Fibroblast of skin of right quadriceps (primary cell): ENCODE measurements at places on chromosomes 16 and 17.

GRCh38 chr17:45286286-45286685 is 24.4 kb upstream of the SPATA32 start:
- no peak for DNase-seq

DNA sequence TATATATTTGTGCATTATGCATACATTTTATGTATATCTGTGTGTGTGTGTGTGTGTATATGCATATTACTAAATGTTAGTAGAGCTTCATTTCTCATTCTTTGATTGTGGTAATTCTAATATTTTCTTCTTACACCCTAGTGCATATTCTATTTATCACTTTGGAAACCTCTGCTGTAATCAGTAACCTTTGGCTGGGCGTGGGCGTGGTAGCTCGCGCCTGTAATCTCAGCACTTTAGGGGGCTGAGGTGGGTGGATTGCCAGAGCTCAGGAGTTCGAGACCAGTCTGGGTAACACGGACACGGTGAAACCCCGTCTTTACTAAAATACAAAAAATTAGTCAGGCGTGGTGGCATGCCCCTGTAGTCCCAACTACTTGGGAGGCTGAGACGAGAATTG is 26.9 kb downstream of the CPSF4L start:
- DNase-seq, result no peak

GRCh38 chr16:56603589-56603988 is 4.8 kb upstream of the MT2A start:
- peak; percentile 42 for DNase-seq

DNA sequence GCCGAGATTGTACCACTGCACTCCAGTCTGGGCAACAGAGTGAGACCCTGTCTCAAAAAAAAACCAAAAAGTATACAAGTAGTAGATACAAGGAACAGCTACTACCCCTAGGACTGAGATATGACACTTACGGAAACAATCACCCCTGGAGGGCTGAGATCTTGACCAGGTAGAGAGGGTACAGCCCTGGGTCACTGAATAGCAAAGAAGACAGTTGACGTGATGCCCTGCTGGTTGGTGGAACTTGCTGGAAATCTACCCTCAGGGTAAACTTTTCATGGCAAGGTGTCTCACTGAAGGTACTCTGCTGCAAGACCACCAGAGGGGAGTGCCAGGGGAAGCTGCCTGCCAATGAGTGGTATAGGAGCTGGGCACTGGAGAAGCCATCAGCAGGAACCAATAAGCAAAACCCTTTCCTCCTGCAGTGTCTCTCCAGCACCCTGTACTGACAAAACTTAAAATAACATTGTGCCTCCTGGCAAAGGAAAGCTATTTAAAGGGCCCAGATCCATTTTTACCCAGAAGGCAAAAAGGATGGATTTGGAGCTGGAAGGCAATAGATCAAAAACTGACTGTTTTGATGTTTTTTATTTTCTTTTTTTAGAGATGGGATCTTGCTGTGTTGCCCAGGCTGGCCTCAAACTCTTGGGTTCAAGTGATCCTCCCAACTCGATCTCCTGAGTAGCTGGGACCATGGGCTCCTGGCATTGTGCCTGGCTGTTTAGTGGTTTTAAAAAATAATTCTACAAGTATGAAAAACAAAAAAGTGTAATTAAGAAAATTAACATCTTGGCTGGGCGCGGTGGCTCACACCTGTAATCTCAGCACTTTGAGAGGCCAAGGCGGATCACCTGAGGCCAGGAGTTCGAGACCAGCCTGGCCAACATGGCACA is 11.3 kb upstream of the PDXDC1 start:
- DNase-seq, result no peak

- no peak for DNase-seq
Measured at GRCh38 chr16:55846598-55847346, 13.9 kb upstream of the CES1 start.

GRCh38 chr16:86618431-86619238 is 40.3 kb downstream of the FOXL1 start:
- DNase-seq, result no peak

DNA sequence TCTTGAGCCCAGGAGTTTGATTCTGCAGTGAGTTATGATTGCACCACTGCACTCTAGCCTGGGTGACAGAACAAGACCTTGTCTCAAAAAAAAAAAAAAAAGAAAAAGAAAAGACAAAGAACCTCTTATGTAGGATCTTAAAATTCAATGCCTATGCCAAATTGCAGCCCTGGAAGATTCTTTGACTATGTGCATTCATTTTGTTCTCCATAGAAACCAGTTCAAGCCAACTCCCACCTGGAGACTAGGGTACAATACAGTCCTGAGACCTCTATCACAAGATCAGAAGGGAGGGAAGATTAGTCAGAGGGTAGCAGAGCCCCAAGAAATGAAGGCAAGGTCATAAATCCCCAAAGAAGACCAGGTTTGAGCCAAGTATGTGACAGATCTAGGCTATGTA is 90.6 kb upstream of the HAS3 start:
- DNase-seq, result no peak

DNA sequence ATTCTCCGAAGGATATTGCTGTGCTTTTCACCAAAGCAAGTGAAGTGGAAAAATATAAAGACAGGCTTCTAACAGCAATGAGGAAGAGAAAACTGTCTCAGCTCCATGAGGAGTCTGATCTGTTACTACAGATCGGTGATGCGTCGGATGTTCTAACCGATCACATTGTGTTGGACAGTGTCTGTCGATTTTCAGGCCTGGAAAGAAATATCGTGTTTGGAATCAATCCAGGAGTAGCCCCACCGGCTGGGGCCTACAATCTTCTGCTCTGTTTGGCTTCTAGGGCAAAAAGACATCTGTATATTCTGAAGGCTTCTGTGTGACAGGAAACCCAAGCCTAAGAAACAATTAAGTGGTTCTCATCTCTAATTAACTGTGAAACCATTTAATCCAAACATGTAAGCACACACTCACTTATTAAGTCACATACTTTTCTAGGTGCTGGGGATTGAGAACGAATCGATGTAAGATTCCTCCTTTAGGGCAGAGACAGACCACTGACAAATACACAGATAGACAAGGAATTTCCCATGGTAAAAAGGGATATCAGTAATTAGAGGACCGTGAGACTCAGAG is 22.8 kb downstream of the SLFN5 start:
- DNase-seq, result no peak

- DNase-seq, result no peak
Measured at GRCh38 chr17:69286257-69286656, 40.7 kb downstream of the ABCA5 start.

DNA sequence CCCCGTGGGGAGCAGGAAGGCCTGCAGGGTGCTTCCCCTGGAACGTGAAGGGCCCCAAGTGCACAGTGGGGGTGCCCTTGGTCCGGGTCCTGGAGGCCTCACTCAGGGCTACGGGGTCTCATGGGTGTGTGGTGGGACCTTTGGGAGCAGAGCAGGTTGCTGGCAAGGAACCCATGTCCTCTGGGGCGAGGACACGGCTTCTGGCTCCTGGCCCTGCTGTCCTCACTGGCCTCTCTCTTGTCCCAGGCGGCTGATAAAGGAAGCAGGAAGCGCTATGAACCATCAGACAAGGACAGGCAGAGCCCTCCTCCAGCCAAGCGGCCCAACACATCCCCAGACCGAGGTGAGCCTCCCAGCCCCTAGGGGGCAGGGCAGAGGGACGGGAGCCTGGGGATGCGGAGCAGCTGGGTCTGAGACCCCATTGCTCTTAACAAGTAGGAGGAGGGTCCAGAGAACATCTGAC is 9.8 kb upstream of the IL17C start:
- DNase-seq, result no peak

GRCh38 chr17:48868916-48869500 is 23.6 kb upstream of the ATP5MC1 start:
- no peak for DNase-seq

DNA sequence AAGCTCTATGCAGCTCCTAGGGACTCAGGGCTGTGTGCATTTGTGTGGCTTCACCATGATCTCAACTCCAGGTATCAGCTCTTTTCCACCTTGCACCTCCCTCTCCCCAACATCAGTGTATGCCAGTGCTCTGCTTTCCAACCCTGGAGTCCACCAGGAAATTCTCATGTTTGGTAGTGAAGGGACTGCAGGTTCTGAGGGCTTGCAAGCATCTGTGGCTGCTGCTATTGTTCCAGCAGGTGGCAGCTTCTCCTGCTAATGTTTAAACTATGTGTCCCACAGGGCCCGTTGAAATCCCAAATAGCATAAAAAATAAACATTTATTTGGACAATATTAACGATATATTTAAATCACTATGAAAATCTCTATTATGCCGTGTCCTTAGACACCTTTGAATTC is 82.0 kb downstream of the RGS9 start:
- no peak for DNase-seq

DNA sequence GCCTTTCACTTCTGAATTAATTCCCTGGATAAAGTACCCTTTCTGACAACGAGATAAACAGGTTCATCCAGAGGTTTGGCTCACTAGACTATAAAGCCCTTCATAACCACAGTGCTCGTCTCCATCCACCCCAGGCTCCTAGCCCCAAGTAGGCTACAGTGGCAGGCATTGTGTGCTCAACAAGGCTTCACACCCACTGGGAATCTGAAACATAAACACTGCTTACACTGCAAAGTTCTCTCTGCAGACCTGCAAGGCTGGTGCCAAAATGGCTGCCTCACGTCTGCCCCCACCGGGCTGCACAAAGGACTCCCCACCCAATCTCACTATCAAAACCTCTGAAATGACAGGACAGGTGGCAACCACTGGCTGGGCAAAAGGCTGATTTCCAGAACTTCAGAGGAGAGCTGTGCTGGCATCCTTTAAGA is 5.1 kb upstream of the HLF start:
- DNase-seq, result no peak

DNA sequence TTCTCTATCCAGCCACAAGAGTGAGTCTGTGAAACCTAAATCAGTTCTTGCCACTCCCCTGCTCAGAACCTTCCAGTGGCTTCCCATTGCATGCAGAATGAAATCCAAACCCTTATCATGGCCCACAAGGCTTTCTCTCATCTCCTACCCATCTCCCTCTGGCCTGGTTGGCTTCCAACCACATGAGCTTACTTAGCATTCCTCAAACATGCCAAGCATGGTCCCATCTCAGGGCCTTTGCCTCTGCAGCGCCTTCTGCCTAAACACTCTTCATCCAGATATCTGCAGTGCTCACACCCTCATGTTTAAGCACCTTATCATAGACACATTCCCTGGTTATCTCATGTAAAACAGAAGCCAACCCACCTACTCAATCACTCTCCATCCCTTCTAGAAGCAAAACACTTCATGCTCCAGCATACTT is 15.5 kb downstream of the TK2 start:
- DNase-seq, result no peak

DNA sequence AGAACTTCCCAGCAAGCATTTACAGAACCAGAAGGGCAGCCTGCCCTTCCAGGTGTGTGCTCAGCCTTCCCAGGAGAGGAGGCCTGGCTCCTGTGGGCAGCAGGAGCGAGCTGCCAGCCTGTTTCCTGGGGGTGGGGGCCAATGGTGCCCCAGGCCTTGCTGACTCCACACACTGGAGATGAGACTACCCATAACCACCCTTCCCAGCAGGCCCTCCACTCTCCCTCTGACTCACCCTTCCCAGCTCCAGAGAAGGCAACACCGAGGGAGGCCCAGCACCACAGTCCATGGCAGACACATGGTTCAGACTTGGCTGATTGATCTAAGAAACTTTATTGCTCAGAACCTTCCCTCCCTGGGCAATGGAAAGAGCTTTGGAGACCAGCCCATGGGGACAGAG is 1.8 kb upstream of the PRSS53 start:
- DNase-seq, result no peak

GRCh38 chr16:2451851-2452320 is 8.0 kb upstream of the TEDC2 start:
- no peak for DNase-seq

DNA sequence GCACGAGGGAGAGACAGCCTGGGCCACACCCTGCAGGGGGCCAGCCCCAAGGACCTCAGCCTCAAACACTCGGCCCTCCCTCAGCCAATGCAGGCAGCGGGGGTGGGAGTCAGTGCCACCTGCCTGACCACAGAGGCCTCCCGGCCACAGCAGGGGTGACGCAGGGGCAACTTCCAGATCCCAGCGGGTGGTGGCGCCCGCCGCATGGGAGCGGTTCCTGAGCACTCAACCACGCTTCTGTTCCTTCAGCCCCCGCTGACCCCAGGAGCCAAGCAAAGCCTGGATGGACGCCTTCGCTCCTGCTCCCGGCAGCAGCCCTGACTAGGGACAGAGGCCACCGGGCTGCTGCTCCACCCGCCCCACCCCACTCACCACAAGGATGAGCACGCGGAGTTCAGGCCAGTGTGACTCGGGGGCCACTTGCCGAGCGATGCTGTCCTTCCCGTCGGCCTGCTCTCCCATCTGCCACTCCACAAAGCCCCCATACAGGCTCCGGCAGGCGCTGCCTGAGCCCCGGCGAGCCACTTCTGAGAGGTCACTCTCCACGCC is 5.0 kb upstream of the CYBA start:
- DNase-seq, result no peak
